Body of pancreas (tissue), 4 donors: ENCODE measurements at places on chromosomes 16 and 17. TPM values are rescaled to one million over a fixed set of nuclear protein-coding genes. Genes with fewer than 3 reads are reported as not detected.
A peak's percentile ranks its signal among the peaks of the same experiment; 100 is the strongest.

- no peaks in the 10 kb centered on the region for H3K27me3 ChIP-seq
- H3K27ac ChIP-seq: no peak overlapping the region
- H3K36me3 ChIP-seq: no peaks in the 10 kb centered on the region
- H3K4me1 ChIP-seq: no peaks in the 10 kb centered on the region
- no peak for DNase-seq
- H3K4me3 ChIP-seq: no peak overlapping the region
Observed at GRCh38 chr16:86894925-86895324, 316.6 kb downstream of the FOXL1 start.

Gene KRT27
- total RNA-seq: not detected

DNA sequence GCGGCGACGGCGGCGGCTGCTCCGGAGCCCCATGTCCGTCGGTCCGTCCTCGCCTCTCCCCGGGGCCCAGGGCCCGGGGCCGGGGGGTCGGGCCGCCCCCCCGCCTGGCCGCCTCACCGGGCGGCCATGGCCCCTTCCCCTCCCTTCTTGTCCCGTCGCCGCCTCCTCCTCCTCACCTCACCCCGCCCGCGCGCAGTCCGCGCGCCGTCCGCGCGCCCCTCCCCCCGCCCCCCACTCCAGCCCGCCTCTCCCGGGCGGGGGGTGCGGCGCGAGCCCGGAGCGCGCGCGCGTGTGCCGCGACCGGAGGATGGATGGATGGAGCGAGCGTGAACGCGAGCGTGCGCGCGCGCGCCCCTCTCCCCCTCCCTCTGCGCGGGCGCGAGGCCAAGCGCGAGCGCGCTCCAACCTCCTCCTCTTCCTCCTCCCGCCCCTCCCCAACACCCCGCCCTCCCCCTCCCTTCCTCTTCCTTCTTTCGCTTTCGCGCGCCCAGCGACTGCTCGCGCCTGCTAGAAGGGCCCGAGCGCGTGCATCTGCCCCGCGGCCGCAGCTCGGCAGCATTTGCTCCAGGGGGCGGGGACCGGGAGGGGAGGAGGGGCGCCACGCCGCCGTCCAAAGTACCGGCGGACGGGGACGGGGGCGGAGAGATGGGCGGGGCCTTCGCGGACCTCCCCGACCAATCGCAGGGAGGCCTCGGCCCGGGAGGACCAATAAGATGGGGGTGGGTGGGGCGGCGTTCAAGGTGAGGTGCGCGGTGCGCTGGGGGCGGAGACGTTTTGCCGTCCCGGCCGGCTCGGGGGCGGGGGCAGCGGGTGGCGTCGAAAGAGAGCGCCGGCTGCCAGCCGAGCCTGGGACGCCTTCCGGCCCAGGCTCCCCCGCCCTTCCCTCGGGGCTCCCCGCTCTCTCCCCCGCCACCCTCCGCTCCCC is at the start of gene ATXN7L3:
Gene ATXN7L3 (minus strand): TSS at position 332 of the 925 bp plus-strand sequence. CDS start 1,814 bp downstream, outside the sequence.
- H3K27ac ChIP-seq: peak within 1 kb of the TSS; percentile 97
- peak; percentile 100 for DNase-seq
- H3K36me3 ChIP-seq: peaks cover 2% of the 10 kb centered on the region
- H3K27me3 ChIP-seq: no peaks in the 10 kb centered on the region
- peak within 1 kb of the TSS; percentile 75 for H3K4me3 ChIP-seq

GRCh38 chr17:1174263-1174880 is 5.4 kb downstream of the ABR start:
- H3K27ac ChIP-seq: no peak overlapping the region
- DNase-seq: no peak
- peaks cover 18% of the 10 kb centered on the region for H3K4me1 ChIP-seq
- H3K4me3 ChIP-seq: no peak overlapping the region
- no peaks in the 10 kb centered on the region for H3K36me3 ChIP-seq
